Stimulated activated CD4-positive, alpha-beta T cell treated with anti-CD3 and anti-CD28 coated beads, Interleukin-2, amount 100 ng/mL, for 24 hours (primary cell): ENCODE measurements at places on chromosomes 1 and 21.

DNA sequence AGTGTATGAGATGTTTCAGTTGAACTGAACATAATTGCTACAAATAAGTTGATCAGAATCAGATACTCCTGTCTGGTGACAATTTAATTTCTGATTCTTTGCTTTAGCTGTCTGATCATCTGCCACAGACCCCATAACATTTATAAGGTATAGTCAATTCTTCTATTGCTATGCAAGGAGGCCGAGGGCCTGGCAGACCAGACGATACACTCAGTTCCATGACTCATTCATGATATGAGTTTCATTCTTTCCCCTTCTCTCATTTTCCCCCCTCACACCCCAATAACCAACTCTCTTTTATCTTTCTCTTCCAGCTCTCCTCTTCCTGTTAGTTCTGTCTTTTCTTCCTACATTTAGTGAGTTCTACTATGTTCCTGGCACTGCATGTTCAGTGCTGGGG lies 236.8 kb downstream of the PAPPA2 start:
- DNase-seq = no peak

DNA sequence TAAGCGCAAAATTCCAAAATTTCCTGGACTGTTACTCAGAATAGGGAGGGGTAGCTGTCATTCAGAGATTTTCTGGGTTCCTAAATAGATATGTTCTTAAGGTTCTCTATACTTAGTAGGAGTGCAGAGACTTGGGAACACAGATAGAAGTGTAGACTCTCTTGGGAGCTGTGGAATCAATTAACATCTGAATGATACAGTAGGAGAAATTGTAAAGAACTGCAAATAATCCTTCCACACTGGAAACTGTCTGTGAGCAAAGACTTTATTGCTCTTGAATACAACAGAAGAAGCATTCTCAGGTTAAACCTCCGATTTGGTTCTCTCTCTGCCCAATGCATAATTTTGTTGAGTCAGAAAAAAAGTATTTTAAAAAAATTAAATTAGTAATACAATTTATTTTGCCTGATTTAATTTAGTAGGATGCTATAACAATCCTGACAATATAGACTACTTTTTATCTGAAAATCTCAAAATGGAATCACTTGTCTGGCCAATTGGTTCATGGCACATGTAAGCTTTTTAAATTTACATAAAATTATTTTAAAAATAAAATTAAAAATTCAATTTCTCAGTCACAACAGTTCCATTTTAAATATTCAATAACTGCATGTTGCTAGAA lies 1754.3 kb downstream of the PLA2G4A start:
- no peak for DNase-seq

DNA sequence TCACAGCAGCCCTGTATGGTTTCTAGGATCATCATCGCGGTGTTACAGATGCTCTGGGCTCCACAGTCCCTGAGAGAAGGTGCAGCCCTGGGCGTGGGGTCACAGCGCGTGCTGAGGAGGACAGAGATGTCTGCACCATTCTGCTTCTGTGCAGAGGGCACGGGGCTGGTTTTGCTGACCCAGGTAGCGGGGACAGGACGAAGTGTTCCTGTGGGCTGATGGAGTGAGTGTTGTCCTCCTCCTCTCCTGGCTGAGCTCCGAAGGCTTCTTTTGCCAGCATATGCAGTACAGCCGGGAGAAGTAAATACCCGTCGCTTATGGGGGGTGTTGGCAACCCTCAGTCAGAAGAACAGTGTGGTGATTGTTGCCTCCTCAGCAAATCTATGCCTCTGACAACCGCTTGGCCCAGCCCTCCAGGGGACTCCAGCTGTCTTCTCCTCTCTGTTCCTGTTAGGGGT lies 101.5 kb downstream of the DDX20 start:
- no peak for DNase-seq

DNA sequence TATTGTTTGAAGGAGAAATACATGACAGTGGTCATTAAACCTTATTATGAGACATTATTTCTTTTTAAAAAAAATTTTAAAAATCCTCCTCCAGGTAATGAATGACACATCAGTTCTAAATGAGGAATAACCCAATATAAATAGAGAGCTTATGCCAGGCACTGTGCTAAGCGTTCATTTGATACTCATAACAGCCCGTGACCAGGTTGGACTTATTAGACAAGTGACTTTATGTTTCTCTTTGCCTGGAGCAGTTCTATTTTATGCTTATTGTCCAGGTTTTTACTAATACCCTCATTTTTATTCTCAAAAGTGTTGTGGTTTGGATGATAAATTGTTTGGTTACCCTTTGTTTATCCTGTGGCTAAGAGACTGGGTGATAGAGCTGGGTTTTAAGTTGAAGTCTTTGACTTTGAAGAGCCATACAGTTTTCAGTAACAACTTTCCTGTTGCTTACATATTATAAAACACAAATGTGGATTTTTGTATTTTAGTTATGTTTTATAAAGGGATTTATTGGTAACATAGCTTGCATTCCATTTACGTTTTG lies 84.2 kb downstream of the RABGAP1L start:
- no peak for DNase-seq

GRCh38 chr1:205568135-205568468 lies 63.6 kb downstream of the CDK18 start:
- no peak for DNase-seq

DNA sequence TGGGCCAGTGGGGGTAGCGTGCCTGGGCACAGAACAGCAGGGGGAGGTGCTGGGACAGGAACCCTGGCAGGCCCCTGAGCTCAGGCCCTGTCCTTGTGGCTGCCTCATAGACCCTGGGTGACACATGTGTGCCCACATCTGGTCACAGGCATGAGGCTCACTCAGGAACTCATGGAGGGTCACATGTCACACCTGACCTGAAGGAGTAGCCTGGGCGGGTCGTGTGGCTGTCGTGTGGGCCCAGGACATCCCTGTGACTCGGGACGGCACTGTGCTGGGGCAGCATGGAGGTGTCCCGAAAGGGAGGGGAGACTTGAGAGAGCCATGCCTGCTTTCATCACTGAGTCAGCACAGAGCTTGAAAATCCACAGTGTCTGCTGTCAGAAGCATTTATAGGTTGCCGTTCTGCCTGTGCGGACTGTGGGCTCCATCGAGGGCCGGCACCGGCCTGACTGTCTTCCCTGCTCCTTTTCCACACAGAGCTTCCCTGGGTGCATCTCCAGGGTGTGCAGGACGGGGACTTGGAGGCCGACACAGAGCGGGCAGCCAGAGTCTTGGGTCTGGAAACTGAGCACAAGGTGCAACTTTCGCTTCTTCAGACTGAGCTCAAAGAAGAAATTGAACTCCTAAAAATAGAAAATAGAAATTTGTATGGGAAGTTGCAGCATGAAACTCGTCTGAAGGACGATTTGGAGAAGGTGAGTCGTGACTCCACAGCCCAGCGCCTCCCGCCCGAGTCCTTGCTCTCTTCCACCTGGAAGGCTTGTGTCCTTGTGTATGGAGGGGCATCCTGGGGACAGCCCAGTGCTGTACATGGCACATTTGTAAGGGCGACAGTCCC lies 32.8 kb downstream of the PCNT start:
- no peak for DNase-seq

GRCh38 chr1:44777969-44778635 lies 2.8 kb downstream of the RPS8 start:
- no peak for DNase-seq

DNA sequence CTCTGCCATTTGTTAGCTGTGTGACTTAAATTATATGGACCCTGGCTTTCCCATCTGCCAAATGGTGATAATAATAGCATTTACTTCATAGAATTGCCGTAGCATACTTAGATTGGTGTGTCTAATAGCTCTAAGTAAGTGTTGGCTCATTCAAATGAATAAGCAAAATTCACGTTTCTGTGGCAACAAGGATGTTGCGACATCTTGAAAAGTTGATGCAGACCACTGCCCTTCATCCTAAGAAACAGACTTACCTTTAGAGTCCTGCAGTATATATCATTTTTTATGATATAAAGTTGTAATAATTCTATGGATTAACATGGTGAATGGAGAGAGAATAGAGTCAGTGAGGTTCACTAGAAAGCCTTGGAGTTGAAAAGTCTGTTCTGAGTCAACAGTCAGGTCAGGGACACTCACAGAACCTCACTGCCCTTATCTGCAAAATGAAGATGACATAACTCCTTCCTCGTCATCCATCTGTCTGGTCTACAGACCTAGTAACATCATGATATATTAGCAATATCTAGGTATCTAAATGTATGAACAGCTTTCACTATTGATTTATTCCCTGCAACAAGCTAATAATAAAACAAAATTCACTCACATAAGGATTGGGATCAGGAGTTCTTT lies 167.3 kb upstream of the C8B start:
- DNase-seq = no peak

GRCh38 chr1:114081437-114082303 lies 72.0 kb downstream of the SYT6 start:
- DNase-seq = no peak

DNA sequence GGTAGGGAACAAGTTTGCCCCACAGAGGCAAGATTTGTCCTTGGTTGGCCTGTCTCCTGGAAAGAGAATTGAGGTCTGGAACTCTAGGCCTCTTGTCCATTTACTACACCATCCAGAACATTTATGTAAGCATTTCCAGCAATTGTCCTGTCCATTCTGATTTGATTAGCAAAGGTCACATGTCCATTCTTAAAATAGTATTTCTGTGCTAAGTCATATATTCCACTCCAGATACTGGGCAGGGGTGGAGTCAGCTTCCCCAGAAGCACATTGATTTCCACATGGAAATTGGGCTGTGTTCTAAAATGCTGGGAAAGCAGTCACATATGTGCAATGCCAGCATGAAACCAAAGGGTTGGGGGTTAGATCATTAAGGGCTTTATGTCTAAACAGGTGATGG lies 21.5 kb upstream of the FMN2 start:
- DNase-seq = no peak

DNA sequence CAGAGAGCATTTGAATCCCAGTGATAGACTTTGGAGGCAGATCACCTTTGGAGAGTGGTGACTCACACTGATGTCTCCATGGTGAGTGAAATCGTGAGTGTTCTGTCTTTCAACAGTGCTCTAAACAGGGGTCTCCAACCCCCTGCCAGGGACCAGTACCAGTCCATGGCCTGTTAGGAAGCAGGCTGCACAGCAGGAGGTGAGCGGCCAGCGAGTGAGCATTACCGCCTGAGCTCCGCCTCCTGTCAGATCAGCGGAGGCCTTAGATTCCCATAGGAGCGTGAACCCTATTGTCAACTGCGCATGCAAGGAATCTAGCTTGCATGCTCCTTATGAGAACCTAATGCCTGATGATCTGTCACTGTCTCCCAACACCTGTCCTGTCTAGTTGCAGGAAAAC lies 61.8 kb upstream of the B3GALNT2 start:
- DNase-seq = no peak

GRCh38 chr21:44289381-44290010 lies 3.8 kb downstream of the AIRE start:
- no peak for DNase-seq

DNA sequence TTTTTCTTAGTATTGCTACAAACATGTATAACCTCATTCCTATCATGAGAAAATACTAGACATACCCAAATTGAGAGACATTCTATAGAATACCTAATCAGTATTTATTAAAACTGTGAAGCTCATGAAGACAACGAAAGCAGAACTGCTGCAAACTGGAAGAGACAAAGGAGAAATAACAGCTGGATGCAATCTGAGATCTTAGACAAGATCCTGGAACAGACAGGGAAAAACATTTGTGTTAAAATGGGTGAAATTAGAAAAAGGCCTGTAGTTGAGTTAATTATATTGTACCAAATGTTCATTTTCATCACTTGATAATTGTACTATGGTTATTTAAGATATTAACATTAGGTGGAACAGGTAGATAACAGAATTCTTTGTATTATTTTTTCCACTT lies 392.0 kb downstream of the PLPP3 start:
- no peak for DNase-seq

DNA sequence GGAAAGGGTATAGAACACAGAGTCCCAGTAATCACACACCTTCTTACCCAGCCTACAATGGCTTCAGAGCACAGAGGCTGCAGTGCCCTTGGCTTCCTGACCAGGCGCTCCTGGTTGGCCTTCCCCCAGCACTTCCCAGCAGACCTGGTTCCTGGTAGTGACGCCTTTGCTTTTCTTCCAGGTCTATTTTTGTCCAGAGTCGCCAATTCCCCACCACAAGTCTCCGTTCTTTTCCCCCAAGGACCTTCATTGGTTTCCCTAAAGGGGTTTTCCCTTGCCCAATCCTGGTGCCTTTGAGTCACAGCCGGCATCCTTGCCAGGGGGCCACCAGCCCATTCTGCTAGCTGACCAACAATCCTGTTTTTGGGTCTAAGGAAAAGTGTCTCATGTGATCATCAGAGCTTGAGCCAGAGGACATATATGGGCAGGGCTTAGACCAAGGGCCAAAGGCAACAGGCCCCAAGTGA lies 84.8 kb downstream of the KCNJ15 start:
- no peak for DNase-seq

DNA sequence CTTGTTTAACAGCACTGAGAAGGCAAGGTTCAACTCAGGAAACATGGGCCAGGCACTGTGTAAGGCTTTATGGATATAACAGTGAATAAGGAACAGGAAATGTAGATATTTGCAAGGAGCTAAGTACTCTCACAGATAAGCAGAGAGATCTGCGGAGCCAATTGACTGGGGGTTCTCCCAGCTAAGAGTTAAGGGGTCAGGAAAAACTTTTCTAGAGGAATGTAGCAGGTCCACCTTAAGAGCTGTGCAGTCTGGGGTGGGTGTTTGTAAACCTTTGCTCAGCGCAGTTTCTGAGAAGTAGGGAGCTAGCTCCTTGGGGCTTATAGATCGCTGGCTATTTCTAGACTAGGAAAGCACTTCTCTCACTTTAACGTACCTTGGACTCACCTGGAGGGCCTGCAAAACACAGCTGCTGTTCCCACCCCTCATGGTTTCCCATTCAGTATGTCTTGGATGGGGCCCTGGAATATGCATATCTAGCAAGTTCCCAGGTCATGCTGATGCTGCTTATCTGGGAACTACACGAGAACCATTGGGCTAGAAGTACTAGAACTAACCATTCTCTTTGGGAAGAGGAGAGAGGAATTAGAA lies 51.7 kb downstream of the TLCD4 start:
- no peak for DNase-seq

GRCh38 chr1:182687361-182687760 lies 3.0 kb upstream of the RGS8 start:
- DNase-seq = no peak

DNA sequence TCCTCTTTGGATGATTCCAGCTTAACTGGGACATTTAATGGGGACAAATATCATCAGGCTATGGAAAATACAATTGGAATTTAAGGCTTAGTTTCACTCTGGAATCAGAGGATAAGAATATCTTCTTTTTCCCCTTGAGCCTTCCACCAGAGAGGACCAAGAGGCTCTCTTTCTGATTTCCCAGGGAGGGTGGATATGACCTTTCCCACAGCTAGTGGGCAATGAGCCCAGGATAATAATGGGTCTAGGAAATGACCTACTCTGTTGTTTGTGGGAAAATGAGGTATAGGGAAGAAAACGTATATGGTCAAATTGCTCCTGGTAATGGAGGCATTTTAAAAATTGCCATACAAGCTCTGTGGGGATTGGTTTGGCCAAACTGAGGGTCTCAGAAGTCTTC lies 1.9 kb downstream of the OR6Y1 start:
- DNase-seq = no peak

- no peak for DNase-seq
Measured at GRCh38 chr1:60068393-60069045, 5.1 kb downstream of the C1orf87 start.

- peak; percentile 58 for DNase-seq
Measured at GRCh38 chr1:156836041-156836654, 19.5 kb upstream of the SH2D2A start.
